ENCODE measurements at places on chromosomes 3 and 15. TPM values are rescaled to one million over a fixed set of nuclear protein-coding genes. Genes with fewer than 3 reads are reported as not detected.

Gene LYZL4
- not detected for total RNA-seq

Gene POPDC2
- total RNA-seq = 6.0 TPM

Gene UCN2
- not detected for total RNA-seq

Gene DPH3
- total RNA-seq = 12.9 TPM

GRCh38 chr15:42085721-42086120 is 8.6 kb downstream of the PLA2G4D start:
- H3K4me3 ChIP-seq = no peak overlapping the region
- H3K27ac ChIP-seq = no peak overlapping the region
- H3K4me1 ChIP-seq = peaks cover 7% of the 10 kb centered on the region
- no peaks in the 10 kb centered on the region for H3K36me3 ChIP-seq
- peaks cover 4% of the 10 kb centered on the region for H3K27me3 ChIP-seq
- DNase-seq = no peak

GRCh38 chr3:53493963-53494791 is at the start of gene CACNA1D:
TSS of gene CACNA1D (plus strand) at chr3:53494611. CDS start at chr3:53495167, 556 bp downstream.
- peaks cover 28% of the 10 kb centered on the region for H3K27me3 ChIP-seq
- peaks cover 24% of the 10 kb centered on the region for H3K4me1 ChIP-seq
- peak within 1 kb of the TSS; percentile 46 for H3K4me3 ChIP-seq
- H3K36me3 ChIP-seq = no peaks in the 10 kb centered on the region
- no peak within 1 kb of the TSS for H3K27ac ChIP-seq

GRCh38 chr15:74264081-74264501 is 28.0 kb downstream of the CCDC33 start:
- H3K4me1 ChIP-seq = no peaks in the 10 kb centered on the region
- no peaks in the 10 kb centered on the region for H3K36me3 ChIP-seq
- H3K27me3 ChIP-seq = peaks cover 6% of the 10 kb centered on the region
- H3K4me3 ChIP-seq = no peak overlapping the region
- no peak overlapping the region for H3K27ac ChIP-seq

DNA sequence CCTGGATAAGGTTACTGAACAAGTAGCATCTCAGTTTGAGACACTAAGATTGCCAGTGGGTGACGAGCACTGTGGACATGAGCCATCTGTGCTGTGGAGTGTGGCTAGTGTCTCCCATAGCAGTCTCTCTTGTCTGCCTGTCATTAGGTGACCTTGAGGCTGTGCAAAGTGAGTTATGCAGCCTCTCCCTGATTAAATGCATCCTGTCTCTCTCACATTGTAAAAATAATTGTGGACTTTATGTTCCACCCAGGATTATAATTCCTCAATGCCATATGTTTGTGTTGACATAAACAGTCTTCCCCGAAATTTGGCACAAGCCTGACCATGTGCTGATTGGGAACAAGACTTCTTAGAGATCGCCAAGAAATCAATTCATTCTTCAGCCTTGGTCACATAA is 168.9 kb downstream of the MYRIP start:
- no peak overlapping the region for H3K27ac ChIP-seq
- H3K4me3 ChIP-seq = no peak overlapping the region
- no peak for DNase-seq
- H3K4me1 ChIP-seq = no peaks in the 10 kb centered on the region

GRCh38 chr3:184486614-184487013 is 75.0 kb upstream of the EPHB3 start:
- H3K4me1 ChIP-seq = peaks cover 6% of the 10 kb centered on the region
- no peaks in the 10 kb centered on the region for H3K27me3 ChIP-seq
- no peak overlapping the region for H3K4me3 ChIP-seq
- H3K27ac ChIP-seq = no peak overlapping the region

DNA sequence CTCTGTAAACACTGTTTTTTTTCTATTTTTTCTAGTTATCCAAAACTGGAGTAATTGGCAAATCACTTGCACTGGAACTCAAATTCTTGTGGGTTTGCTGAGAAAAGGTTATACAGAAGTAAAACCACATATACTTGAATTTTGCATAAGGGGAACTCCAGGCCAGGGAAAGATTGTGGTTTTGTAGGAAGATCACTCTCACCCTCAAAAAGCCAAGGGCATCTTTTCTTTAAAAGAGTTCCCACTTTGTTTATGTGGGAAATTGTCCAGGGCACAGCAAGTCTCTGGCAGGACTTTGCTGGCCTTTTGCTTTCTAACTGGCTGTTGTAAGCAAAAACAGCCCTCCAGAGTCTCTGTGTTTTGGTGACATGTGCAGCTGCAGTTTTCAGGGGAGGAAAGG is 340.3 kb upstream of the RBMS3 start:
- peak; percentile 31 for DNase-seq
- no peak overlapping the region for H3K27ac ChIP-seq
- H3K4me3 ChIP-seq = no peak overlapping the region
- no peaks in the 10 kb centered on the region for H3K36me3 ChIP-seq
- no peaks in the 10 kb centered on the region for H3K27me3 ChIP-seq

- no peak overlapping the region for H3K4me3 ChIP-seq
- H3K4me1 ChIP-seq = no peaks in the 10 kb centered on the region
- H3K27me3 ChIP-seq = no peaks in the 10 kb centered on the region
- H3K27ac ChIP-seq = no peak overlapping the region
- H3K36me3 ChIP-seq = no peaks in the 10 kb centered on the region
Observed at GRCh38 chr3:62586356-62586755, 213.0 kb upstream of the FEZF2 start.

DNA sequence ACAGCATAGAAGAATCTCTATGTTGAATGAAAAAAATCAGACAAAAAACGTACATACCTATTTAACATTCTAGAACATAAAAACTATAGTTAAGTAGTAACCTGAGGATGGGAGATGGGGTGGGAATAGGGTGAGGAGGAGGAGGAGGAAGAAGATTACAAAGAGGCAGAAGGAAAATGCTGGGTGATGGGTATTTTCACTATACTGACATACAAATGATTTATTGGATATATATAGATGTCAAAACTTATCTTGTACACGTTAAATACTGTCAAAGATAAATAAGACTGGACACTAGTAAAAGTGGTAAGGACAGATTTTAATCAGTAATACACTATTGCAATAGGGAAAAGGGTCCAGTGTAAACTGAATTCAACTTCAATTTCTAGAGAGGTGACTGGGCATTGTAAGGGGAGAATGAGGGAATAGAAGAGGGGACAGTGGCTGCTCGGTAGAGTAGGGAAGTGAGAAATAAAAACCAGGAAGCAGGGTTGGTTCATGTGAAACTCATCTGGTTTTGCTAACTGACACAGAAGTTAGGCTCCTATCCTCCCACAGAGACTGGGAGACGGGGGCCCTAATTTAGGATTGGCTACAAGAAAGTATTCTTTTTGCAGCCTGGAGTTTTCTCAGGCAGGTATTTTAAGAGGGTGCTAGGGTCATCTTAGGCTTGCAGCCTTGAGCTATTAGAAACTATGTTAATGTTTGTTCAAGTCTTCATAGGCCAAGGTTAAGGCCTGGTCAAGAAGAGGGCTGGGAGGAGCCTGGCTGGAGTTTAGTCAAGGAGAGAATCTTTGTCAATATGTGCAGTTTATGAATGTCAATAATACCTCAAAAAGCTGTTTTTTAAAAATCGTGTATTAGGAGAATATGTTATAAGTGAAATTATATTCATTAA is 15.0 kb upstream of the C15orf61 start:
- H3K4me1 ChIP-seq = peaks cover 16% of the 10 kb centered on the region

- H3K4me3 ChIP-seq = no peak overlapping the region
- H3K36me3 ChIP-seq = peaks cover 42% of the 10 kb centered on the region
- H3K27ac ChIP-seq = peak overlapping the region; percentile 26
Observed at GRCh38 chr15:84764989-84765388, 16.6 kb downstream of the ZNF592 start.

DNA sequence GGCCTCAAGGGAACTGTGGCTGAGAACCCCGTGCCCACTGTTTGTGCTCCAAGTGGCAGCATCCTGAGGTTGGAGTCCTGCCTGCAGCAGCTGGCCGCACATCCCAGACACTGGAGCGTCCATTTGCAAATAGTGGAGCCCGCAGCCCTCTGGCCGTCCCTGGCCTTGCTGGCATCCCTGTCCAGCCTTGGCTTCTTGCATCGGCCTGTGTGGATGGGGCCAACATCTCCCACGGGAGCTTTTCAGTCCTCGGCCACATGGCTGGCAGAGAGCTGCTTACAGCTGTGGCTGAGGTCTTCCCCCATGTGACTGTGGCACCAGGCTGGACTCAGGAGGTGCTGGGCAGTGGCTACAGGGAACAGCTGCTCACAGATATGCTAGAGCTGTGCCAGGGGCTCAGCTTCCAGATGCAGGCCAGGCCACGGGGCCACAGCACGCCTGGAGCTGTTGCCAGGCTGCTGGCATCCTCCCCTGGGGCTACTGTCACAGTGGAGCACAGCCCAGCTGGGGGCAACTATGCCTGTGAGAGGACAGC is 71.2 kb downstream of the FAM43A start:
- H3K4me3 ChIP-seq = no peak overlapping the region
- no peaks in the 10 kb centered on the region for H3K27me3 ChIP-seq
- no peaks in the 10 kb centered on the region for H3K36me3 ChIP-seq
- H3K4me1 ChIP-seq = no peaks in the 10 kb centered on the region
- no peak overlapping the region for H3K27ac ChIP-seq

- H3K4me1 ChIP-seq = peaks cover 41% of the 10 kb centered on the region
- H3K27ac ChIP-seq = no peak overlapping the region
- no peak overlapping the region for H3K4me3 ChIP-seq
Observed at GRCh38 chr3:18501679-18502343, 76.7 kb upstream of the SATB1 start.

DNA sequence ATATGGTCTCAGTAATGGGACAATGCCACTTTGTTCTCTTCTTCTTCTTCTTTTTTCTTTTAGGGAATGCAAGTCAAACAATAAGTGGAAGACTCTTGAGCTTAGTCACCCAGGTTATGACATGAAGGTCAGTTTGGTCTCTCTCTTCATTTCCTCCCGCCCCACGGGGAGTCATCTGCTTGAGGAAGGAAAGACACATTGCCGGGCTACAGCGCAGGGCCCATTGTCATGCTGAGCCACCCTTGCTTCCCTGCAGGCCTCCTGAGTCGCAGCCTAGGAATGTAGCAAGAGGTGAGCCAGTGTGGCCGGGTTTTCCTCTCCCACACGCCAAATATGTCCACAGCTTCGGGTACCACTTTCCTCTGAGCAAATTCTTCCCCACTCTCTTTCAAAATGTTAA is 47.6 kb downstream of the RAP2B start:
- peak; percentile 4 for DNase-seq
- no peak overlapping the region for H3K4me3 ChIP-seq
- no peaks in the 10 kb centered on the region for H3K27me3 ChIP-seq
- H3K27ac ChIP-seq = no peak overlapping the region
- peaks cover 4% of the 10 kb centered on the region for H3K4me1 ChIP-seq
- H3K36me3 ChIP-seq = no peaks in the 10 kb centered on the region

DNA sequence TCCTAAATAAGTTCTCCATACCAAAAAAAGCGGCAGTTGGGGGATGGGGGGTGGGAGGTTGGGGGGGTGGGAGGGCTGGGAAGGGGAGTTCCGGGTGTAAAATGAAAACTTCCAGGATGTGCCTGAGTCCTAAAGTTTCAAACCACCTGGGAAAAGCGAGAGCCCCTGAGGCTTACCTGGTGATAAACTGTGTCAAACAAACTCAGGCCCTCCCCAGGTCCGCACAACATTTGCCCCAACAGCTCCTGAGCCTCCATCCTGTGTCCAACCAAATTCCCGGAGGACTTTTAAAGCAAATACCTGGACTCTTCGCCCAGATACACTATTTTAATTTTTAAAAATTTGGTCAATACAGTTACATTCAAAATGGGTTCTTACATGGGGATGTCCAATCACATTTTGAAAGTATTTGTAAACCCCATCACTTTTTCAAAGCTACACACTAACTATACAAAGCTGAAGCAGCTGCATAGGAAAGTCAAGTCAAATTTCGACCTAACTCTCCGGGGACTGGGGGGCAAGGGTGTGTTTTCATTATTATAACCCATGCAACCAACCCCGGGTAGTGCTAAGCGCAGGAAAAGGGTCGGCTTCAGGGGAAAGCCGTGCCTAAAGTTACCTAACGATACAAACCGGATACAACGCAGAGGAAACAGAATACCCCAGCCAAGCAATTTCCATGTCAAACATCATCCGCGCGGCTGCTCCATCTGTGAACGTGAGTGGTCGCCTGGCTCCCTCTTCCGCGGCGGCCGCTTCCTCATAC is 685 bp upstream of the FOXB1 start:
- peak; percentile 44 for DNase-seq
- H3K27ac ChIP-seq = no peak overlapping the region
- H3K27me3 ChIP-seq = peaks cover 88% of the 10 kb centered on the region
- H3K4me1 ChIP-seq = peaks cover 31% of the 10 kb centered on the region

DNA sequence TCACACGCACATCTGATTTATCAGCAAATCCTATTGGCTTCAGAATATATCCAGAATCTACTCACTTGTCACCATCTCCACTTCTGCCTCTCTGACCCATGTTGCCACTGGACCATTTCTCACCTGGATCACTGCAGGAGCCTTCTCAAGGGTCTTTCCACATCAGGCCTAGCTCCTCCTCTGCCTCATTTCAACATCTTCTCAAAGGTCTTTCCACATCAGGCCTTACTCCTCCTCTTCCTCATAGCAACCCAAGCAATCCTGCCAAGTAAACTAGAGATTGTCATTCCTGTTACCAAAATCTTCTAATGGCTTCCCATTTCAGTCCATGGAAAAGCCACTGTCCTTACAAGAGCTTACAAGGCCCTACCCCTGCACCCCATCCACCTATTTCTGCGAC is 18.0 kb upstream of the DUT start:
- H3K4me1 ChIP-seq = no peaks in the 10 kb centered on the region
- H3K27me3 ChIP-seq = no peaks in the 10 kb centered on the region
- H3K36me3 ChIP-seq = no peaks in the 10 kb centered on the region
- no peak for DNase-seq
- H3K4me3 ChIP-seq = peak overlapping the region; percentile 32
- no peak overlapping the region for H3K27ac ChIP-seq
